ENCODE measurements at places on chromosomes 7 and 10.

GRCh38 chr7:25179325-25179724 is 49.0 kb downstream of the NPVF start:
- DNase-seq, result no peak

GRCh38 chr7:47873762-47874161 is 74.5 kb downstream of the PKD1L1 start:
- no peak for DNase-seq

- no peak for DNase-seq
These were observed 64.2 kb upstream of the MBL2 start for GRCh38 chr10:52836816-52837215.

- no peak for DNase-seq
These were observed 47.2 kb downstream of the CAMK1D start for GRCh38 chr10:12396567-12396966.

DNA sequence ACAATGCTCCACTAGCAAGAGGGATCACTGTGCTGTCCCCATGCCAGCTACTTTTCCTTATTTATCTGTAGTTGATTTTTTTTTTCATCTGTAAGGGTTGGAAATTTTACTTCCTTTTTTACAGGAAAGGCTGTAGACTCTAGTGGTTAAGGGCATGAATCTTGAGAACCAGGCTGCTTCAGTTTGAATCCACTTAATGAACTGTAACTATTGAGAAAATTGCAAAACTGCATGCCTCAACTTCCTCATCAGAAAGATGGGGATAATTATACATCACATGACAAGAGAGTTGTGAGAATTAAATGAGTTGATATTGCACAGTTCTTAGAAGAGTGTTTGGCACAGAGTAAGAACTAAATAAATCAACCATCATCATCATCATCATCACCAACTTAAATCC is 106.4 kb upstream of the GSDME start:
- DNase-seq, result no peak

GRCh38 chr7:39678930-39679709 is 55.7 kb downstream of the RALA start:
- DNase-seq, result no peak

DNA sequence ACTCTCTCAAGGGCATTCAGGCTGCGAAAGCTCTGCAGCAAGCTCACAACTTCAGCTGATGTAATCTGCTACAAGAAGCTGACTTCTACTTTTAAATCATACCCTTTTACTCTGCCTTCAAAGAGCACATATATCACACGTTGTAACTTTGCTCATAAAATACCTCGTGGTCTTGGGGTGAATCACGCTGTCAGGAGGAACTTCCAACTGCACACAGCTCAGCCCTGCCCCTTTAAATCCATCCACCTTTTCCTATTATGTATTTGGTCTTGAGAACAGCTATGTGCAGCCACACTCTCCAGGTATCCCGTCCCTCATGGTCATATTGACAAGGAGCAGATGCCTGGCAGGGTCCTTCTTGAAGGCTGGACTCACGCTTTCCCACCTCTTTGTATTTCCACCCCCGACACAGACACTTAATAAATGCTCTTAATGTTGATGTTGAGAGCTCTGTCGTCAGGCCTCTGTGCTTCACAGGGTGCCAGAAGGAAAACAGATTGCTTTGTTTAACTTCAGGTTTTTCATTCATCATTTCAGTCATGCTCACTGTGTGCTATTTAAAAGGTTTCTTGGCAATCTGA is 47.6 kb downstream of the ICA1 start:
- DNase-seq, result no peak

DNA sequence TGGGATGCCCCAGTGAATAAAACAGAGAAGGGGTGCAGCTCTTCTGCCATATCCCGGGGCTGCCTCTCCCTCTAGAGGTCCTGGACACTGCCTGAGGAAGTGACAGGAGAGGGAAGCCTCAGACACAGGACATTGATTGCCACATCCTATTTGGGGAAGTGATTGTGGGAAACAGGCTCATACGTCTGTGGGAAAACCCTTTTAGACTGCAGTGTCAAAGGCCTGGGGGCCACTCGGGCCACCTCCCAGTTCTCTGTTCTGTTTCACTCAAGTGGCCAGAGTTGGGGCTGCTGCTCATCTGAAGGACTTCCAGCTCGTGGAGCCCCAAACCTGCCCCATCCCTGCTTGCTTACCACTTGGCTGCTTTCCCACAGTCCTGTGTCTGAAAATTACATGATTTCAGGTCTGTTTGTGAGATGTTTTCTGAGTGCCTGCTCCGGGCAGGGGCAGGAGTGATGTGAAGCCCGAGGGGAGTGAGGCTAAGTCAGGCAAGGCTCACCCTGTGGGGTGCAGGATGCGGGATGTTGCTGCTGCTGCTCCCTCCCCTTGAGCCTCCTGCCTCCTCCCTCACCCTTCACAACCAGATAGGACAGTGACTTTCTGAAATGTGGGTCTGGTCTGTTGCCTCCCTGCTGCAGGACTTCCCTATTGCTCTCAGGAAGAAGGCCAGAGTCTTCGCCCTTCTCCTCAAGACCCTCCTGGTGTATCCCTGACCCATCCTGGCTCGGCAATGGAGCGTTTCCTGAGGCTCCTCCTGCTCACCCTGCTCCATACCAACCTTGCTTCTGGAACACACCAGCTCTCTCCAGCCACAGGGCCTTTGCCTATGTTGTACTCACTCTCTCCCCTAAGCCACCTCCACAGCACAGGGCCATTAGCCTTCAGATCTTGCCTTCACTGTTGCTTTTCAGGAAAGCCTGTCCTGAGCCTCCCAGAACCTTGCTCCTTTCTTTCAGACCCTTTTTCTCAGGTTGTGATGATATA is 58.4 kb downstream of the NEURL1 start:
- DNase-seq, result no peak

- no peak for DNase-seq
These were observed 265.1 kb downstream of the CCSER2 start for GRCh38 chr10:84593506-84593905.

- DNase-seq, result no peak
These were observed 31.3 kb downstream of the MKX start for GRCh38 chr10:27714349-27714748.

DNA sequence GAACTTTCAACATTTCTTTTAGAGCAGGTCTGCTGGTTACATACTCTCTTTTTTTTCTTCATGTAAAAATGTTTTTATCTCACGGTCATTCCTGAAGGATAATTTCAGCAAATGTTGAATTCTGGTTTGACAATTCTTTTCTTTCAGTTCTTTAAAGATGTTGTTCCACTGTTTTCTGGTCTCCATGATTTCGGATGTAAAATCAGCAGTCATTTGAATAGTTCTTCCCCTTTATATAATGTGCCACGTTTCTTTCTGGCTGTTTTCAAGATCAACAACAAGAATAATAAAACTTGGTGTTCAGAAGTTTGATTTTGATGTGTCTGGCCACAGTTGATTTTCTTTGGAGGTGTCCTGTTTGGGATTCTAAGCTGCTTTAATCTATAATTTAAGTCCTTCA is 14.0 kb upstream of the MRPS33 start:
- DNase-seq, result no peak

DNA sequence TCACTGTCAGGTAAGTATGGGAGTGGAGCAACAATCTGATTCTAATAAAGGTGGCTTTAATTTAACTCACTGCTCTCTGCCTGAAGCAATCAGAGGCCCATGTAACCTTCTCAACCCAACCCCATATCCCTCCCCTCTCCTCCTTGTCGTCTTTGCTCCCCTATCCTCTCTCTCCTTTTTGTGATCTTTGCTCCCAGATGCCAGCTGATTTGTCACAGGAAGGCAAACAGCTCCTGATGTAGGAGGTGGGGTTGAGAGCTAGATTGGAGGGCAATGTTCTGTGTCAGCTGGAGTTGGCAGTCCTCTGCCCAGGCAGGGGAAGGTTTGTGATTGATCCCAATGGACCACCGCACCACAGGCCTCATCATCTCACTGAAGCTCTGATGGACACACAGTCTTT is 101.4 kb upstream of the PIK3CG start:
- no peak for DNase-seq

DNA sequence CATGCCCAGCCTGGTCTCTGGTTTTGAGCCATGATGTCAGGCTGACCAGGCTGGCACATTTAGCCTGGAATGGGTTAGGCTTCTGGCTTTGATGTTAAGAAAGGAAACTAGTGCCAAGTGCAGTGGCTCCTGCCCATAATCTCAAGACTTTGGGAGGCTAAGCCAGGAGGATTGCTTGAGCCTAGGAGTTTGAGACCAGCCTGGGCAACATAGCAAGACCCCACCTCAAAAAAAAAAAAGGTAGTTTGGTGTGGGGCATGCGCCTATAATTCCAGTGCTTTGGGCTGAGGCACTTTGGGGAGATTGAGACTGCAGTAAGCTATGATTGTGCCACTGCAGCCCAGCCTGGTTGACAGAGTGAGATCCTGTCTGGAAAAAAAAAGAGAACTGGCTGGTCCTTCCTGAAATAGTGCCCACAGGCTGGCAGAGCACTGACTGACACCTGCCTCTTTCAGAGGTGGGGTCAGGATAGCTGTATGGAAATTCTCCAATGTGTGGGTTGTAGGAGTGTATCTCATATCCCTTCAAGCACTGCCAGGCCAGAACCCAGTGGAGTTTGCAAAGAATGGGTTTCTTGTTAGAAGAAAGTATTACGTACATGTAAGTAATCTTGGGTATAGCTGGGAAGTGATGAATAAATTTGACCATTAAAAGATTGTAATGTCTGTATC is 61.3 kb downstream of the KAT6B start:
- no peak for DNase-seq

GRCh38 chr7:123944395-123944794 is 19.4 kb downstream of the SPAM1 start:
- no peak for DNase-seq

- DNase-seq, result no peak
These were observed 888.7 kb upstream of the ZWINT start for GRCh38 chr10:57249615-57250281.

DNA sequence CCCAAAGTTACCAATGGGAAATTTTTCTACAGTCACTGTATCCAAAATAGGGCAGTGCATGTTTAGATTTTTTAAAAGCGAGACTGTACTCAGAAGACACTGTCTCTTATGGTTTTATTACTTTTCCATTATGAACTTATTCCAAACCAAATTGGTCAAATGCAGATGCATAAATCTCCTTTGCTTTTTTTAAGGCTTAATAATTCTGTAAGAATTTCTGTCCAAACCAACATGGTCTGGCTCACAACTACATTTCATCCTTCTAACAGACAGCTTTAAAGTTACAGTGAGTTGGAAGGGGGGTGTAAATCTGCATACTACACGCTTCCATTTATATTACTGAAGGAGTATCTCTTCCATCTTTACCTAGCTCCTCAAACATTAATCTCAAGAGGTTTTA is 199.2 kb downstream of the SLC25A13 start:
- no peak for DNase-seq

DNA sequence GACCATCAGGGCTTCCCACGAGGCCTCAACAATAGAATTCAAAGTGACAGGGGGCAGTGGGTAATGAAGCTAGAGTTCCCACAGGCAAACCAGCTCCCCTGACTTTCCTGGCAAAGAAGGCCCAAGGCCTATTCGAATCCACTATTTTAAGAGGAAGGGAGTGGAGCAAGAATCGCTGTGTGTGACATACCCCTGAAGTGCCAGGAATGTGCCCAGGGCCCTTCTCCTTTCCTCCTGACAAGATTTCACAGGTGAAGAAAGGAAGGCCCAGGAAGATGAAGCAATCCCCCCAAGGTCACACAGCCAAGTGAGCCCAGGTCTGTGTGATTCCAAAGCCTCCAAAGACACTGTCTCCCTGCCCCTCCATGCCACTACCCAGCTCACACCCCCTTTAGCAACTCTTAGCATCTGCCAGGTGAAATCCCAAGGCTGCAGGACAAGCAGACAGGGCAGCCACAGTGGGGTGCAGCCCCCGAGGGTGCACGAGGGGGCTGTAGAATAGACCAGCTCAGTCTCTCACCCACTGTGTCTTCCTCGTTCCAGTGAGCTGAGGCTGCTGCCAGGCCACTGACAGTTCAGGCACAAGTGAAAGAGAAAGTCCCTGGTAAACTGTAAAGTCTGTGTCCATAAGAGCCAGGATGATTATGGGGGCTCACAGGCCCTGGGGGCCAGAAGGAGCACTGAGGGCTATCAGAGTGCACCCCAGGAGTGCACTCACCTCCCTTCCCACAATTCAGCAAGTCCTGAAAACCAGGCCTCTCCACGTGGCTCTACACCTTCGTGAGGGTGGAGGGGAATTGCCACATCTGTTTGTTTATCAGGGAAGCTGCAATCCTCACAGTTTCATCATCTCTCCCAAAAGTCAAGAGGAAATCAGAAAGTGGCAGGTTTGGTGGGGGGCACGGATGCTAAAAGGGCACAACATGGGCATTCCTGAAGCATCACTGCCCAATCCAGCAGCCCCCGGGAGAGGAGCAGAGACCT is 70.8 kb upstream of the ZMIZ1 start:
- DNase-seq, result no peak

GRCh38 chr10:60448246-60448645 is 58.6 kb upstream of the ANK3 start:
- DNase-seq, result no peak

DNA sequence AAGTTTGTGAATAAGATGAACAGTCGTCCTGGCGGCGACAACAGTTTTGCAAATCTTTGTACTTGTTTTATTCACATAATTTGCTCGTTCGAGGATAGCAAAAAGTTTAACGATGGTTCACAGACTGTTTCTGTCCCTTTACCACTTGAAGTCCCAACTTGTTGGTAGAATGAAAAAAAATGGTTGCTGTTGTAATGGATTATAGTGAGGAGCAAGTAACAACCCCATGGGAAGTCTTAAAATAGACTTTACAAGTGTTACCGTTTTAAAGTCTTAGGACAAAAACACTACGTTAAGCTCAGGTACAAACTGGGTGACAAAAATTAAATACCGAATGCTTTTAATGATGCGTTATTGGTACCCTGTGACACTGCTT is 589 bp downstream of the LSM8 start:
- no peak for DNase-seq

DNA sequence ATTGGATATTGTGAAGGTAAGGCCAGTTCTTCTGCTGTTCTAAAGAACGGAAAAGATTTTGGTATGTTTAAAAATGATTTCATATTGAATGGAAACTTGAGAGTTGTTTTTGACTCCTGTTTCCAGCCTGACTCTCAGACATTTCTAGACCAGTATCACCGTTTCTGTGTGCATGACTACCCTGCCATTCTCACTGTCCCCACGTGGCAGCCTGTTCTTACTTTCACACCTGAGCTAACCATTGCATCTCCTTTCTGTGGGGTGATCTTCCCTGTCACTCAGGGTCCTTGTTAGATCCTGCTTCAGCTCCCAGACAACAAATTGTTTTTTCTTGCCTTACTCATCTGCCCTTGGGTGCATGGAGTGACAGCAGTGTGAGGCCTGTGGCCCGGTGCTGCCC is 38.9 kb downstream of the GLRX3 start:
- DNase-seq, result no peak

GRCh38 chr7:117888627-117889026 is 15.4 kb upstream of the CTTNBP2 start:
- DNase-seq, result no peak

Measured in NCI-H1436 treated with DMSO at 0.1 percent for 48 hours (cell line).